ENCODE measurements at places on chromosomes 4 and X.
A peak's percentile ranks its signal among the peaks of the same experiment; 100 is the strongest.

GRCh38 chrX:17967888-17968287 is 106.8 kb upstream of the RAI2 start:
- DNase-seq: no peak

GRCh38 chr4:108426493-108426892 is 193.9 kb upstream of the RPL34 start:
- DNase-seq: no peak

GRCh38 chr4:138961129-138961528 is 54.5 kb upstream of the NOCT start:
- DNase-seq: no peak

GRCh38 chrX:21725496-21725895 is 32.4 kb downstream of the SMPX start:
- no peak for DNase-seq

- no peak for DNase-seq
Observed at GRCh38 chr4:76305971-76306881, at the start of gene STBD1. TSS of gene STBD1 (plus strand) at chr4:76306733. CDS start at chr4:76306770, 37 bp downstream.

DNA sequence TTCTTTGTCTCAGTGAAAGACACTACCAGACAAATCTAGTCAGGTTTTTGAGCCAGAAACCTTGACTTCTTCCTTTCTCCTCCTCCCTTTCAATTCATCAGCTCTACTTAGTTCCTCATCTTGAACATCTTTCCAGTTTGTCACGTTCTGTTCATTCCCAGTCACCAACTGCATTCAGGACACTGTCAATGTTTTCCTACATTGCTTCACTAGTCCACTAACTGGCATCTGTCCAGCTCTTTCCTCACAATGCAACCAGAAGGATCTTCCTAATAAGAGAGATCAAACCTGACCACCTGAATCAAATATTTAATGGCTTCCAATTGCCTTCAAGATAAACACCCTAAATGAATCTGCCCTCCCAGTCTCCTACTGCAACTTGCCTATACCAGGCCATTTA is 52.5 kb downstream of the SYNPO2 start:
- no peak for DNase-seq

DNA sequence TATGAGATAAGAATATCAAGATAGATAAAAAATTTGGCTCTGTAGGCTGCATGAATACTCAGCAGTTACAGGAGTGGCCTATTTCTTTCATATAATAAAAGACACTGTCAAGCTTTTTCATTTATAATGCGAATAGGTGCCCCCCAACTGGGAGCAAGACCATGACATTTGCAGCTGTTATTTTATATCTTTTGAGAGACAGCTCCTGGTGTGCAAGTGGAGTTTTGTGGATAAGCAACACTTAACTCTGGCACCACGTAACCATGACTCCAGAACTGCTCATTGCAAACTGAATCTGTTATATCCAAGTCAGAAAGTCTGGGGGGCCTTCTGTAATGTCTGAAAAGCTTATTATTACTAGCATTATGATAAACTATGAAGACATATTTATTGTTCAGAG is 1372.4 kb downstream of the C4orf33 start:
- no peak for DNase-seq

DNA sequence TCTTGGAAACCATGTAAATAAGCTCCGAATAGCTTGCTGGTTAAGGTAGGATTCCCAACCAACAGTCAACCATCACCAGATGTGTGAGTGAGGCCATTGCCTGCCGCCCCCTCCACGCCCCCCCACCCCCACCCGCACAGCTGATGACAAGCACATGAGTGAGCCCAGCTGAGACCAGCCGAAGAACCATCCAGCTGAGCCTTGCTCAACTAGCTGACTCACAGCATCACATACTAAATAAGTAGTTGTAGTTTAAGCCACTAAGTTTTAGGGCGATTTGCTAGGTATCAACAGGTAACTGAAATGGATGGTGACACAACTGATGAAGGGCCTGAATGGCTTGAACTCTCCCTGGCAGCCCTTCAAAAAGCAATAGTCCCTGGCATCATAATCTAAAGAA is 1.6 kb upstream of the CCDC149 start:
- DNase-seq: no peak

DNA sequence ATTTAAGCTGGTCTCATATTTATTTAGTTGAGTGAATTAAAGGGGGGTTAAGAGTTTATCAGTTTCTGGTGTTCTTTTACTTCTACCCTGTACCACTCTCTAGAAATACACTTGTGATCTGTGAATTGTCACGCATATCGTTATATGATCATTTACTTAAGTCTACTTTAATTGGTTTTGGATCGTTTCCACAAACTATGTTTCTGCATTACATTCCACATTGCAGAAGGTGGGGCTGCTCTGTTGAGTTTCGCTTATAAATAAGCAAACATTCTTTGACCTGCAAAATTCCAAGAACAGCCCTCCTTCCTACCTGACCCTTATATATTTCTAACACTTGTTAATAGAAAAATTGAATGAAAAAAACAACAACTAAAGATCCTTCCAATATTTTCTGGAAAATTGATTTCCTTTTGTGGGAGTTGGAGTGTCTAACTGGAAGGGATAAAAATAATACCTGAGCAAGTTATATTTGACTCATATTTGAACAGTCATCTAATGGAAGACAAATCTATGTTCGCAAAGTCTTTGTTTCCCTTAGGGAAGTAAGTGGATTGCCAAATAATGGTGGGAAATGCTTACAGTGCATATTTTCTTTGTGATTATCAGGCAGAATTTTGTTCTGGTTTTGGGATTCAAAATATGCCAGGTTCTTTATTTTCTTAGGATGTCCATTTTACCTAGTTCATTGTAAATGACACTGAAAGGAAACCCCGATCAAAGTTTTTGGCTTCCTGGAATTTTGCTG is 152.7 kb downstream of the RELL1 start:
- no peak for DNase-seq

GRCh38 chrX:79412972-79413371 is 45.8 kb upstream of the ITM2A start:
- DNase-seq: no peak

DNA sequence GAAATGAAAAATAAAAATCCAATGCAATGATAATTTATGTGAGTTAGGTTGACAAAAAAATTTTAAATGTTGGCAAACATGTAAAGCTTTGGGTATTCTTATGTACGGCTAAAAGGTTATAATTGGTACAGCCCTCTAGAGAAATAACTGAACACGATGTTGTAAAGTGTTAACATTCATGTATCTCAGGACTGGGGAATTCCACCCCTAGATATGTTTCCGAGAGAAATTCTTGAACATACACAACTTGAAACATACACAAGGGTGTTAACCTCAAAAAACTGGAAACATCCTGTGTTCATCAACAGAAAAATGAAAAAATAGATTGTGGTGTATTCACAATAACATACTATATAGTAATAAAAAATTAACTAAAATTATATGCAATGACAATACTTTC is 91.8 kb downstream of the CHM start:
- no peak for DNase-seq

- no peak for DNase-seq
Observed at GRCh38 chr4:128349921-128350320, 62.3 kb upstream of the PGRMC2 start.

GRCh38 chr4:153366486-153366885 is 22.0 kb downstream of the MND1 start:
- DNase-seq: no peak

GRCh38 chr4:56799824-56800756 is 21.4 kb downstream of the SPINK2 start:
- DNase-seq: peak; percentile 75

DNA sequence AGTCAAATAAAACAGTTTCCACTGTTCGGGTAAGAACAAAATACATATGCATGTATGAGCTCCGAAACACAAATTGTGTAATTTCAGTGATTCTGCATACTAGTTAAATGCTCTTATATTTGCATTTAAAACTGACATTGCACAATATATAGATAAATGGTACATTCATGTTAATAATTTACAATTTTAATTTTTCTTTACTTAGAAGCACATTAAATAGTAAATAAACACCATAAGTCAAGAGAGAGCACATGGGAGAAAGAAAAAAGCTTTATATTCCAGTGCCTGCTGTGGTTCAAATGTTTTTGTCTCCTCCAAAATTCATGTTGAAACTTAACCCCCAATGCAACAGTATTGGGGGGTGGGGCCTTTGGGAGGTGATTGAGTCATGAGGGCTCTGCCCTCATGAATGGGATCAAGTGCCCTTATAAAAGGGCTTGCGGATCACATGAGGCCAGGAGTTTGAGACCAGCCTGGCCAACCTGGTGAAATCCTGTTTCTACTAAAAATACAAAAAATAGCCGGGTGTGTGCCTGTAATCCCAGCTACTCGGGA is 322.9 kb downstream of the BCOR start:
- no peak for DNase-seq

DNA sequence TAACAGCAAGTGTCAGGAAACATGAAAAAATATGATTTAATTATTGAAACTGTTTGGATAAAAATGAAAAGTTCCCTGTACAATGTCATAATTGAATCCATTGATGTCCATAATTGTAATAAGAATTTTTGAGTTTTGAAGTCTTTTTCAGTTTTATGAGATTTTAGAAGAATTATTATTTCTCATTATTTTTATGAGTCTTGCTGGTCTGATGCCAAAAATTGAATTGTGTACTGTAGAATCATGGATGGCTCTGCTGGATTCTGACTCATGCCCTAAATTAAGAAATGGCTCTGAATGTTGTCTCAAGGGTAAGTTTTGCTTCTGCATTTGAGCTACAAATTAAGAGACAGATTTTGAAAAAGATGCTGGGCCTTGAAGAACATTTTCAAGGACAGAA is 132.8 kb upstream of the MAP9 start:
- DNase-seq: no peak

GRCh38 chr4:111693758-111694157 is 451.5 kb upstream of the FAM241A start:
- no peak for DNase-seq

GRCh38 chr4:85243857-85244256 is 231.1 kb upstream of the ARHGAP24 start:
- DNase-seq: no peak

GRCh38 chr4:56129431-56129861 is 180.7 kb downstream of the CEP135 start:
- no peak for DNase-seq

DNA sequence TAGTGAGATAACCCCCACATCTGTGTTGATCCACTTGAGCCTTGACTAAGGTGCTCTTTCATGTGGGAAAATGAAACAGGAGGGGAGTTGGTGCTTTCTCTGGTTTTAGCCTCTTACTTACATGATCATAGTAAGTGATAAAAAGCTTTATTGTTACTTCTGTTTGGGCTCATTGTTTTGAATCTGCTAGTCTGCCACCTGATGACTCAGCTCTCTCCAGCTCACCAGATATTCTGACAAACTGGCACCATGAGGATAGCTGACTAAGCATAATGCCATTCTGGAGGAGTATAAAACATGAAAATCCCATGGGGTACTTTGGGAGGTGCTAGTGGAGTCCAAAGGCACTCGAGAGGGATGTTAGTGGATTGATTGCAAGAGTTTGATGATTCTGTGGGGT is 824.0 kb downstream of the RAPGEF2 start:
- DNase-seq: no peak

DNA sequence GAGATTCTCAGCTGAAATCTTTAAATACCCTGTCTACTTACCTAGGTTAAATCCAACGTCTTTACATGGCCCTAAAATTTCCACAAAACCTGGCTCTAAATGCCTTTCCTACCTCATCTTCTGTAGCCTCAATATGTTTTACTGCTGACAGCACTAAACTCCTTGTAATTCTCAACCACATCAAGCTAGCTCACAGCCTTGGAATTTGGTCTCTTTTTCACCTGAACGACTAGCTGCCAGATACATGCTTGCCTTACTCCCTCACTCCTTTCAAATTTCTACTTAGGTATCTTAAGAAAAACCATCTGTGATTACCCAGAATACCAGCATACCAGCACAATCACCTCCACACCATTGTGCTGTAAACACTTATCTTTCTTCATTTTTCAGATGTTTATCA is 635.6 kb upstream of the PCDH10 start:
- DNase-seq: no peak

GRCh38 chrX:152932598-152933175 is 34.8 kb downstream of the ZNF185 start:
- no peak for DNase-seq

DNA sequence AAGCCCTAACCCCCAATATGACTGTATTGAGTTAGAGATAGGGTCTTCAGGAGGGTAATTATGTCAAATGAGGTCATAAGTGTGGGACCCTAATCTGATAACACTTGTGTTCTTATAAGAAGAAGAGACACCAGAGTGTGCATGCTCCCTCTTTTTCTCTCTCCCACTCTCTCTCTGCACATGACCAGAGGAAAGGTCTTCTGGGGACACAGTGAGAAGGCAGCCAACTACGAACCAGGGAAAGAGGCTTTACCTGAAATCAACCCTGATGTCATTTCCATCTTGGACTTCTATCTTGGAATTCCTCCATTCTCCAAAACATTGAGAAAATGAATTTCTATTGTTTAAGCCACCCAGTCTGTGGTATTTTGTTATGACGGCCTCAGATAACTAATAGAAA is 97.2 kb upstream of the MAD2L1 start:
- DNase-seq: no peak

- DNase-seq: no peak
Observed at GRCh38 chr4:39998659-39999345, 21.1 kb upstream of the PDS5A start.

DNA sequence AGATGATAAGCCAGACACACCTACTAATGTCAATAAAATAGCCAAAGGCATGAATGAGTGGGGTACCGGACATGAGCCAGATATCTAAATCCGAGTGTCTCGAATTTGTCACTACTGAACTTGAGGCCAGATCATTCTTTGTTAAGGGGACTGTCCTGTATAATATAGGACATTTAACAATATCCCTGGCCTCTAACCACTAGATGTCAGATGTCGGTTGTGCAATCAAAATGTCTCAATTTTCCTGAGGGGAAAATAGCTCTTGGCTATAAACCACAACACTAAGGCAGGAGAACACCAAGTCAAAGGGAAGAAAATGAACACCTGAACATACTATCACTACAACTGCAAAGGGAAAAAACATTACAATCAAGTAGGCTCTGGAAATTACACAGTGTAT is 154.5 kb downstream of the GPM6A start:
- DNase-seq: no peak

DNA sequence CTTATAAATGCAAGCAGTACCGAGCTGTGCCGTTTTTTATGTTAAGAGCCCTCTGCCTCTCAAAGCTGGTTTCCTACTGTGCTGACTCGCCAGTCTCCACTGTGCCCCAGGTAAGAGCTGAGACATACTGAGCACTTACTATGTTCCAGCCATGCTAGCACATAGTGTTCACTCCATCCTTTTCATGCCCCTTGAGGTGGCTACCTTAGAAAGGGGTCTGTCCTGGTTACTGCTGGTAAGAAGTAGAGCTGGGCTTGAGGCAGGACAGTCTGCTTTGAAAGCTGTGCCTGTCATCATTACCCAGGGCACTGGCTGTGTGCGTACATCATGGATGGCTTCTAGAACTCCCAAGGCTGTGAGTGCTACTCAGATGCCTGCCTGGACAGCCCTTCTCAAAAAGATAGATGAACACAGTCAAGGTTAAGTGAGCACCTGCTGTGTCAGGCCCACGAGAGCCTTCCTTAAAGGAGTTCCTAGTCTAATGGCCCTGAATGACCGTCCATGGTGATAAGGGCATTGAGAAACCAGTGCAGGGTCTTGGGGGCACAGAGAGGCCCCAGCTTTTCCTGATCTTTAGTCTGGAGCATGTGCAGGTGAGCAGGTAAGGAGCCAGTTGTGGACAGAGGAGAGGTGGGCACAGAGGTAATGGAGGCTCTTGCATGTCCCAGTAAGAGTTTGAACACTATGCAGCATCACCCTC is 1.6 kb downstream of the STK32B start:
- DNase-seq: no peak

- DNase-seq: no peak
Observed at GRCh38 chr4:34139346-34139745, 2105.0 kb downstream of the ARAP2 start.

Data from stimulated activated CD4-positive, alpha-beta T cell treated with anti-CD3 and anti-CD28 coated beads, Interleukin-4, amount 100 ng/mL, for 4 hours (primary cell).